Stimulated activated CD4-positive, alpha-beta T cell treated with anti-CD3 and anti-CD28 coated beads, Interleukin-2, amount 100 ng/mL, for 48 hours (primary cell): ENCODE measurements at places on chromosomes 13 and 19.

GRCh38 chr19:45101806-45102205 is 8.8 kb downstream of the PPP1R37 start:
- DNase-seq: no peak

GRCh38 chr13:98837896-98838295 is 85.4 kb upstream of the SLC15A1 start:
- no peak for DNase-seq

- DNase-seq: no peak
Measured at GRCh38 chr13:23748109-23748990, 140.8 kb downstream of the MIPEP start.

DNA sequence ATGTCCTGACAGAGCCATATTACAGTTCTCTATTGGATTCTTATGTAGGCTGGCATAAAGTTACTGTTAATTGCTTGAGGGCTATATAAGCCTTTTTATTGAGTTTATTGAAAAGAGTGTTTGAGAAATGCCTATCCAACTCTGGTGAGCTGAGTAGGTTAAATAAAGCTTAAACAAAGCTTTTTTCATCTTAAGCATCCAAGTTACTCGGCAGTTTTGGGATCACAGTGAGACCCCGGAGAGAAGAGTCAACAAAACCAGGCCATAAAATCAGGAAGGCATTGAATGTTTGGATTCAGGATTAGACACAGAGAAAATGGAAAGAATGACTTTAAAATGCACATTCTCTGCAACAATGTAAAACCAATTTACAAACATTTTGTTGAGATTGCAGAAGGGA is 588.5 kb downstream of the DACH1 start:
- DNase-seq: no peak

DNA sequence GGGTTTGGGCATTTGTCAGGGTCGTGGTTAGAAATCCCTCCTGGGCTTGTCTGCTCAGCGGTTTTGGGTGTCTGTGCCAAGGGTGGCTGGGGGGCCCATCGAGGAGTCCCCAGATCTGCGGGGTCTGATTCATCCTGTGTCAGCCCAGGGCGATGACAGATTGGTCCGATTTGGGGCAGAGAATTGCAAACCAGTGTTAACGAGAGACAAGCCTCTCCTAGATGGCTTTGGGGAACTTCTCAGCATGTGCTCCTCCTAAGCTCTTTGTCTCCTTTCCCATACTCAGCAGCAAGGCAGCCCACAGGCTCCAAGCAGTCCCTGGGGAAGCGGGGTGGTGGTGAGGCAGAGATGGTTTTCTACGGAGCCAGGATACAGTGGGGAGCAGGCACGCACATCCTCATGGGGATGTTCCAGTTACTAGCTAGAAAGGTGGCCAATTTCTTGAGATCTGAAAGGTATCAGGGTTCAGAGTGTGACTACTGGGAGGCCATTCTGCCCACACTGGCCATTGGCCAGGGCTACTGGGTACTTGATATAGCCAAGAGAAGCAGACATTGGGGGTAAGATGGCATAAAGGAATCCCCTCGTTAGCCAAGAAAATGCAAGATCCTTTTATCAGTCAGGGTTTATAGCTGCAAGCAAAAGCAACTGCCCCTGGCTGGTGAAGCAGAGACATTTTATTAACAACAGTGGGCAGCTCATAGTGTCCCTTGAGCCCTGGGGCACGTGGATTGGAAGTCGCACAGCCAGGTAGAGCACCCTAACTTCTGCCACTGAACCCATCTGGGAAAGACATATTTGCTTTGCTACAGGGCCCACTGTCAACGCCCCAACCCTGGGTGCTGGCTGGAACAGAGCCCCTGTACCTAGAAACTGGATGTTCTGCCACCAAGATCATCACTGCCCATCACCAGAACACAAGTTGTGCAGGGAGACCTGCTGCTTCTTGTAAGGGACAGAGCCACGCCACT is 63.6 kb downstream of the RGCC start:
- no peak for DNase-seq

GRCh38 chr19:52992109-52993004 is 21.4 kb upstream of the ERVV-1 start:
- no peak for DNase-seq

DNA sequence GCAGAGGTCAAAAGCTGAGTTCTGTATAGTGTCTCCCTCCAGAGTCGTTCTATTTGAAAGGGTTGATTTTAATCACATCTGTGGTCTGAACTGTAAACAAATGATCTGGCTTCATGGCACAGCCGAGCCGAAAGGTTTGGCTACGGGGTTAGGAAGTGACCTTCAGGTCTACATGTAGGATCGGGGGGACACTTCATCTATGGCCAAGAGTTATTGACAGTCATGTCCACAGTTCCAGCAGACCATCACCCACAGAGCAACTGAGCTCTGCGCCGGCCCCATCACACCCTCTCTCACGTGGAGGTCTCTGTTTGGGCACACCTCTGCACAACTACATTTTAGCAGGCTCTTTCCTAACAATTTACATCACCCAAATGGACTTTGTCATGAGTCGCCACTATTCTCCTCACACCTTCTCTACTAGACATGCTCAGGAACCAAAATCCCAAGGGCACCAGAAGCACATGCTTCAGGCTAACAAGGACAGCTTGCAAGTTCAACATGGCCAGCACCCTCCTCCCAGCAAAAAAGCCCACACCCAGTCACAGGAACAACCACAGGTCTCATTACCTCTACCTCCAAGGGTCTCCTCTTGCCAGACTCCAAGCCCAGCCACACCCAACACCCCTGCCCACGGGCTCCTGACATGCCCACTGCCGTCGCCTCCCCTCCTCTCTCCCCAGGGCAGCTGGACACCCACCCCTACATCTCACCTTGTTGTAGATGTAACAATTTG is 36.1 kb upstream of the EPHX3 start:
- no peak for DNase-seq

DNA sequence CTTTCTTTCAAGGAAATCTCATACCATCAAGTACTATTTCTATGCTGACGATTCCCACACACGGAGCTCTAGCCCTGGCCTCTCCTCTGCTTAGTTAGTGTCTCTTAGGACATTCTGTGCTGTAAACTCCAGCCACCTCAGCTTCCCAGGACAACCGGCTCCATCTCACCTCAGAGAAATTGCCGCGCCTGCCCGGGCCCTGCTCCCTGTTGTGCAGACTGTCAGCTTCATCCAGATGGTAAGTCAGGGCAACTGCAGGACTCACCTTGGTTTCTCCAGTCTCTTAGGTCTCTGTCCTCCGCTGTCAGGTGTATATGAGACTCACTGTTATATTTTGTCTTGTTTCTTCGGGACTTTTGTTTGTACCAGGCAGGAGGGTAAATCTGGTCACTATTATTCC is 98.7 kb downstream of the SPACA7 start:
- DNase-seq: no peak

DNA sequence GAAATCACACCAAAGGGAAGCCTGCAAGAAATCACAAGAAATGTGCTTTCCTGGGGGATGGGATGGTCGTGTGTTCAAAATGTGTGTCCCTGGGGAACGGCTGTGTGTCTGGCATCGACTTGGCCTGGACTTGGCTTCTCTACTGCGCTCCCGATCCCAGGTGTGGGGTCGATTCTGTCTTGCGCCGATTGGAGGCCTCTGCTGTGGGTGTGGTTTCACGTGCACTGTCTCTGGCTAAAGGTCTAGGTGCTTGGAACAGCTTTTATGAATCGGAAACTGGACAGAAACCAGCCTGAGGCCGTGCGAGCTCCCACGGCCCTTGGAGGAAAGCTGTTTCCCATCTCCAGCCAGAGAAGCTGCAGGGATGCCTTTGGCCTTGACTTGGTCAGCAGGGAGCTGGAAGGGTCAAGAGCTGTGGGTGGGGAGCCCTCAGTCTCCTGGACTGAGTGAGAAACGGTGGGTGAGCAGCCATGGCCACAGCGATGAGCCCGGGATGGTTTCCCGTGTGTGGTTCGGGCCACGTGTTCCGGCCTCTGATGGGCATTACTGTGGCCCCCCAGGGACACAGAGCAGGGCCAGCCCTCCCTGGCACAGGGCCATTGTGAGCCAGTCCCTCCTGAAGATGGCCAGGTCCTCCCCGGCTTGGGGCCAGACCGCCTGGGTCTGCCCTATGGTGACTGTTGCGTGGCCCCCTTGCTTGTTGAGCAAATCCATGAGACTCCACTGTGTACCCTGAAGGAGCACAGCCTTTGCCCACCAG is 29.7 kb downstream of the MCF2L start:
- DNase-seq: no peak

DNA sequence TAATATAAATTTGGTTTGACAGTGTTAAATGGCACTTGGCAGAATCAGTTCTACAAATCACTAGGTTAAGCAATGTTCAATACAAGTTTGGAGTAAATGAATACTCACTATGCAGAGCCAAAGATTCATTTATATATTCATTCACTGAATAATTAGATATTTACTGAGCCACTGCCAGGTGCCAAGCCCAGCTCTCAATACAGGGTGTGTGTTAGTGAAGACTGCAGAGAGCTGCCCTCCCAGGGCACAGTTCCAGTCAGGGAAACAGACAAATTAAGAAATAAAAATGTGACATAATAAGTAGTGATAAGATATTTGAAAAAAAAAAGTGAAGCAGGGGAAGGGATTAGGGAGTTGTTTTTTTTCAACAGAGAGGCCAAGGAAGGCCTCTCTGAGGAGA is 411.7 kb downstream of the KCNRG start:
- no peak for DNase-seq

DNA sequence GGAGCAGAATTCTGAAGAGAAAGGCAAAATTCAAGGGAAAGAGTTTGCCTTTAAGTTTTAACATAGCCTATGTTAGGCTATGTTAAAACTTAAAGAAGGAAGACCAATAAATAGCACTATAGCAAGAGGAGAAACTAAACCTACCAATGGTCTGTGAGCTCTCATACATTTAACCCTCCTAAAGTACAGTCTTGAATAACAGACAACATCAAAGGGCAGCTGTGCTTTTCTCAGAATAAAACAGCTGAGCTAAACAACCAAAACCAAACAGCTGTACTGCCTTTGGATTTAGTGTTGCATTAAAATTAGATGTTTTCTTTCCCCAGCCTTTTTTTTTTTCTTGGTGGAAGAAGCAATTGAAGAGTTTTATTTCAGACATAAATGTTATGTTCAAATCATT is 34.0 kb downstream of the KLF5 start:
- DNase-seq: no peak

DNA sequence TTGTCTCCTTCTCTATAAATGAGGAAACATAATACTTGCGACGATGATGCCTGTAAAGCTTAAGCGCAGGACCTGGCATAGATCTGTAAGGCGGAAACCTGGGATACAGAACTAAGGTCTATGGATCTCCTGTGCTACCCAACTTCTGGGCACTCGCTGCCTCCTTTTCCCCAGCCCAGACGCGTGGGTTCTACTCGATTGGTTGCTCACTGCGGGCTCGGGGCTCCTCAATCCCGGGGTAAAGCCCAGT is 615 bp upstream of the PSMC4 start:
- no peak for DNase-seq

DNA sequence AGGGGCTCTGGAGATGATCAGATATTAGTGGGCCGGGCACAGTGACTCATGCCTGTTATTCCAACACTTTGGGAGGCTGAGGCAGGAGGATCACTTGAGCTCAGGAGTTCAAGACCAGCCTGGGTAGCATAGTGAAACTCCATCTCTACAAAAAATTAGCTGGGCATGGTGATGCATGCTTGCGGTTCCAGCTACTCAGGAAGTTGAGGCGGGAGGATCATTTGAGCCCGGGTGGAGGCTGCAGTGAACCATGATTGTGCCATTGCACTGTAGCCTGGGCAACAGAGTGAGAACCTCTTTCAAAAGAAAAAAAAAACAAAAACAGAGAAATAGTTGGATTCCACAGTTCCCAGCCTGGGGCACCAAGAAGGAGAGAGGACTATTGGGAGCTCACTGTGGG is 17.9 kb upstream of the SHFL start:
- no peak for DNase-seq
